Activated CD4-positive, alpha-beta T cell treated with anti-CD3 and anti-CD28 coated beads, Interleukin-2, amount 10 ng/mL, durations not matched to agents 24 days and 14 days (primary cell): ENCODE measurements at places on chromosomes 6 and 20. TPM values are rescaled to one million over a fixed set of nuclear protein-coding genes. Genes with fewer than 3 reads are reported as not detected.

Gene COX4I2
- total RNA-seq, result not detected in 2 replicates

Gene ABHD12
- 28.7 and 30.0 TPM in 2 replicates for total RNA-seq

Gene CALHM5
- total RNA-seq, result not detected in 2 replicates

DNA sequence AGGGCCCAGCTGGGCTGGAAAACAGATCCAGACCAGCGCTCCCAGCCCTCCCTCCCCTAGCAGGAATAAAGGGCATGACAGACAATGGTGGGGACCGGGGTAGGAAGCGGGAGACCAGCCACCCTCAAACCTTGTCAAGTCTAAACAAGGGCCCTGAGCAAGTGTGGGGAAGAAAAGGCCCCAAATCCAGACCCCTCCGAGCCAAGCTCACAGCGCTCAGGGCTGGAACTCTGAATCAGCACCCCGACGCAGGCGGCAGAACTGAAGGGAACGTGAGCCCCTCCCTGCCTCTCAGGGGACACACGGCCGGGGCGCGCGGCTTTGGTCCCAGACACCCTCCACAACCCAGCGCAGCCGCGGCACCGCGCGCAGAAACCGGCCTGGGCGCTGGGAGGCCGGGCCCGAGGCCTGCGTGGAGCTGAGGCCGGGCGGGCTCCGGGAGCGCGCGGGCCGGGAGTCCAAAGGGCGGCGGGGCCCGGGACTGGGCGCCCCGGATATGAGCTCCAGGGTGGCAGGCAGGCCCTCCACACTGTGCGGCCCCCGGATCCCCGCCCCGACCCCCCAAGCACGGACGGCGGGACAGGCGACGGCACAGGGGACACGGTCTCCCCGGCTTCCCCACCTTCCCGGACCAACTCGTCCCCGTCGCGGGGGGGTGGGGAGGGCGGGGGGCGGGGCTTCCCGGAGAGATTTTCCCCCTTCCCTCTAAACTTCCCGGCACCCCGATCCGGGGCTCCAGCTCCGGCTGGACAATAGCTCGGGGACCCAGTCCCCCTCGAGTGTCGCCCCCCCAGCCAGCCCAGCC lies 641 bp downstream of the TEAD3 start:
- peak; percentile 62 for DNase-seq

Gene BPIFB4
- not detected in 2 replicates for total RNA-seq

GRCh38 chr6:93447874-93448273 lies 28.5 kb upstream of the EPHA7 start:
- DNase-seq, result no peak

Gene ACAT2
- 85.3 and 88.2 TPM in 2 replicates for total RNA-seq

- no peak for DNase-seq
Measured at GRCh38 chr6:11667876-11668275, 110.7 kb downstream of the ADTRP start.

Gene PEX6
- total RNA-seq, result 24.0 and 24.1 TPM in 2 replicates

GRCh38 chr6:43869079-43869710 lies 99.2 kb downstream of the VEGFA start:
- DNase-seq, result no peak

GRCh38 chr20:23257848-23258746 lies 92.5 kb upstream of the NXT1 start:
- no peak for DNase-seq

Gene CLVS2
- total RNA-seq, result not detected in 2 replicates

DNA sequence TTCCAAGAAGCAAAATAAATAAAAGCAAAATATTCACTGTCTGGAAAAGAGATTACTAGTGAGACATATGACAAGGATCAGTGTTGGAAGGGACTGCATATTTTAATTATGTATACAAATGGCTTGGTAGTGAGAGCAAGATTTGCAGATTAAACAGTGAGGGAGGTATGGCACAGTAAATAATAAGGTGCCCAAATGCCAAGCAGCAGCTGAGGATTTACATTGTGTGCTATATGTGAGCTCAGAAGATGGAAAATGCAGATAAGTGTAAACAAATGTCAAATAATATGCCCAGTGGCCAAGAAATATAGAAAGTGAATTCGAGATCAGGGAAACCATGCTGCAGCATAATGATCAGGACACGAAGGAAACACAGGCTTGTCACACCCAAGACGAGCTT lies 173.8 kb upstream of the NRSN1 start:
- no peak for DNase-seq

DNA sequence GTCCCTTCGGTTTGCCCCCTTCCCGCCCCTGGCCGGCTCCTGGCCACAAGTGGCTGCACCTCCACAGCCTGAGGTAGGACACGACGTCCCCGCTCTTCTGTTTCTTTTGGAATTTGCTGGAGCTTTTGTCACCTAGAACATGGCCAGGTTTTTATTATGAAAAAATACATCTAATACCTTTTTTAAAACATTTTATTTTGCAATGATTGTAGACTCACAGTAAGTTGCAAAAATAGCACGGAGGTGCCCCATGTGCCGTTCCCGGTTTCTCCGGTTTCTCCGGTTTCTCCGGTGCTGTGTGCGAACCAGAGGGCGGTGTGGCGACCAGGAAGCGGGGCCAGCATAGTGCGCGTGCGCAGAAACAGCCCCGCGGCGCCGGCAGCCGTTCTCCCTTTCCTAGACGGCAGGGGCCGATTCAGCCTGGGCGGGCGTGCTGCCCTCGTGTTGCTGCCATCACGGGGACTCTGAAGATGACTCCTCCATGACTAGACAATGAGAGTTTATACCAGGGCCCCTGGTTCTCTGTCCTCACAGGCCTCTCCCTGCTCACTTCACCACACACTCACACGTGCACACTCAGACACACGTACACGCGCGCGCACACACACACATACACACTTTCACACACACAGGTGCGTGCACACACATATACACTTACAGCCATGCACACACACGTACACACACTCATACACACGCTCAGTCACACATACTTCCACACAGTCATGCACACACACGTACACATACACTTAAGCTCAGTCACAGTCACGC lies 102.1 kb downstream of the TMEM242 start:
- peak; percentile 95 for DNase-seq

DNA sequence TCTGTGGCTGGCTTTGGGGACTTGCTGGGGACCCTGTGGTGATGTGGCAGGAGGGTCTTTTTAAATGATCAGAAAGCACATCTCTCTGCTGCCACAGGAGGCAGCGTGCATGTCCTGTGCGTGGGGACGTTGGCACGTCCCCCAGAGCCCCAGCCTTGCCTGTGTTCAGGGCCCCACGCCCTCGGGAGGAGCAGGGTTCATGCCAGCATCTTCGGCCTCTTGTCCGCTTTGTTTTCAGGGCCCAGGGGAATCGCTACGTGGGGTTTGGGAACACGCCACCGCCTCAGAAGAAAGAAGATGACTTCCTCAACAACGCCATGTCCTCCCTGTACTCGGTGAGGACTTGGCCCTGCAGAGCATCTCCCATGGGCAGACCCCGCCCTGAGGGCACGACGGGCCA lies 6.0 kb downstream of the ARFGAP1 start:
- no peak for DNase-seq

GRCh38 chr6:124854338-124854922 lies 107.8 kb upstream of the RNF217 start:
- no peak for DNase-seq

Gene YIPF3
- total RNA-seq, result 47.7 and 52.1 TPM in 2 replicates

DNA sequence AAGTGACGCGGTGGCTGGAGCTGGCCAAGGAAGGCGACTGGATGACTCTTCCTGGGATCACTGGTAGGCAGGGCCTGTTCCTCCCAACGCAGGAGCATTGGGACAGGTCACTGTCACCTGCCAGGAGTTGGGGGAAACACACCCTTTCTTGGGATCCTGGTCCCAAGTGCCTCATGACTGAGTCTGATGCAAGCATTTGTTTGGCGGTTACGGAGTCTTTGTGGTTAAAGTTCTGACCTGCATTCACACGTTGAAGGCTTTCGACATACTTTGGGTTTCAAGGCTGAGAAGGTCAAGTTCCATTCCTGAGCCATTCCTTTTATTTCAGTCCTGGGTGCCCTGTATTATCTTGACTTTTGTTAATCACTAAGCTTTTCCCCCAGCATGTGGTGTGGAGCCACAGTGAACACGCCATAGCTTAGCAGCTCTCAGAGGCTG lies 6.0 kb downstream of the PNLDC1 start:
- DNase-seq, result no peak

Gene IMPG1
- total RNA-seq, result not detected in 2 replicates

Gene ATF6B
- 72.9 and 81.0 TPM in 2 replicates for total RNA-seq

GRCh38 chr20:22315771-22316170 lies 268.6 kb downstream of the FOXA2 start:
- DNase-seq, result no peak

Gene PNLDC1
- 0.40 and 0.97 TPM in 2 replicates for total RNA-seq

DNA sequence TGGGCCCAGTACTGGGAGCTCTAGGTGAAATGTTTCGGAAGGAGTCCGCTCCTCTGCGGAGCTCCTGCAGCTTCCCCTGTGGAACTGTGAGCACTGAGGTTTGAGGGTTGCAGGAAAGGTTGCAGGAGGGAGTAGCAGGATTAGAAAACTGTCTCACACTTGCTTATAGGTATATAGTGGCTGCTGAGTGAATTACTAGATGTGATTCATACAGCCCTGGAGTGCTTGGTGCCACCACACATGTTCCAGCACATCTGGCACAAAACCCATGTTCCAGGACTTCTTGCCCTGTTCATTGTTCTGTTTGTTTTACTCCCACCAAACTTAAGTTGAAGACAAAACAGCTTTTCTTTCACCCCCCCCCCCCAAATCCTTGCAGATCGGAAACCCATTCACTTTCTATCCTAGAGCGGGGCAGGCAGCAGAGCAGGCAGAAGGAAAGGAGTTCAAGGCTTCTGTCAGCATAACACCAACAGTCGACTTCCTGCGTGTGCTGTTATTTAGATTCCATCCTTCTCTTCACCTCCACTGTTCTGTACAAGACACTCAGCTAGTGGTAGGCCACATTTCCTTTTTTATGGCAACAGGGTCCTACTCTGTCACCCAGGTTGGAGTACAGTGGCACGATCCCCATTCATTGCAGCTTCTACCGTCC lies 669 bp upstream of the PEX6 start:
- peak; percentile 64 for DNase-seq

Gene NKAIN2
- not detected in 2 replicates for total RNA-seq

Gene SCUBE3
- 0.02 and 0.07 TPM in 2 replicates for total RNA-seq

Gene BLOC1S5
- 15.7 and 19.6 TPM in 2 replicates for total RNA-seq

GRCh38 chr6:142566628-142567396 lies 265.0 kb downstream of the ADGRG6 start:
- peak; percentile 89 for DNase-seq

Gene WFDC5
- not detected in 2 replicates for total RNA-seq

Gene SLA2
- total RNA-seq, result 59.0 and 59.6 TPM in 2 replicates

DNA sequence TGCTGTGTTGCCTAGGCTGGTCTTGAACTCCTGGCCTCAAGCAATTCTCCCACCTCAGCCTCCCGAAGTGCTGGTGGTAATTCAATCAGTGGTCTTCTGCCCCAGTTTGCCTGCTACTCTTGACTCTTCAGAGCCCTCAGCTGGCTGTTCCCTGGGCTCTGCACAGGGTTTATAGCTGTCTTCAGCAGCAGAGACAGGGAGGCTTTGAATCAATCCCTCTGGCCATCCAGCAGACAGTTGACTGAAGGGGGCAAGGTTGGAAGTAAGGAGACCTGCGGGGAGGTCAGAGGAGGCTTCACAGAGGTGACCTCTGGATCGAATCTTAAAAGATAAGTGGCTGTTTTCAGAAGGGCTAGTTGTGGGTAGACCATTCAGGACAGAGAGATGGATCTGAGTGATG lies 26.0 kb upstream of the KIF3B start:
- DNase-seq, result no peak

- no peak for DNase-seq
Measured at GRCh38 chr20:11429889-11430519, 487.7 kb upstream of the BTBD3 start.
